Fibroblast of skin of left quadriceps (primary cell): ENCODE measurements at places on chromosomes 3 and 15.

GRCh38 chr3:23888617-23889228 lies 28.1 kb downstream of the NKIRAS1 start:
- DNase-seq, result no peak

DNA sequence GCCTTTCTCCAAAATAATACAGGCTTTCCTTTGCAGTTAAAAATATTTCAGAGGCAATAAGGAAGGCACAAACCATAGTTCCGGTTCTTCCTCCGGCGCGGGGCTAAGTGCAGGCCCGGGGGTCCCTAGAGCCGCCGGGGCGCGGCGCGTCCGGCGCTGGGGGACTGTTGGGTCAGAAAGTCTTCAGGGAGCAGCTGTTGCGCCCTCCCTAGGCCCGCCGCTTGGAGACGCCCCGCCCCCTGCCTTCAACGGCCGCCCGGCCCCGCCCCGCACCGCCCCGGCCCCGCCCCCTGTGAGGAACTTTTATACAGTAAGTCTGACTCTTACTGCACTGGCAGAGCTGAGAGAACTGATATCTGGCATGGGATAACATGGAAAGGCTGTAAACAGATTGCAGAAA lies 283.1 kb upstream of the ARL6 start:
- no peak for DNase-seq

DNA sequence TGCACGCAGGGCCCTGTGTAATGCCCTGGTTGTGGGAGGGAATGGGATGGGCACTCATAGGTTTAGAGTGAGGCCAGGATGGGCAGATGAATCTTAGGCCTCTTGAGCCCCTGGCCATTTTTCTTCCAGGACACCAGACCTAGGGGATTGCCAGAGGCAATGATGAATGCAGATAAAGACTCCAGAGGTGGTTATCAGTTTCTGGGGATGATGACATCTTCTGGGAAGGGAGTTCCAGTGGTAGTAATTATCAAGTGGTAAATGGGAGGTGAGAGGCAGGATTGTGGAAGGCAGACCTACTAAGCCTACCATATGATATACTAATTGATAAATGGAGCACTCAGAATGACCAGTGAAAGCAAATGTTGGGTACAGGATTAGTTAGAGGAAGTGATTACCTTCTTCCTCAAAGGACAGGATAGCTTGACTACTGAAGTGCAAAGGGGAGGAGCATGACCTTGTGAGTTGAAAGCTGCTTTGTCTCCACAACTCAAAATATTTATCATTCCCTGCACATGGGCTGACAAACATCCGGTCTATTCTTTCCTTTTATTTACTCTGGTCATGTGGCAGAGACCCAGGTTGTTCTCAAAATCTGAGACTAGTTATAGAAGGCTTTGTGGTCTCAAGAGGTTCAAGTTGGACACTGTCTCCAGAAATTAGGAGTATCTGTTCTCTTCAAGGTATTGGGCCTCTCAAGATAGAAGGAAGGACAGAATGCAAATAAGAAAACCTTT lies 10.2 kb upstream of the MAPK6 start:
- DNase-seq, result no peak

DNA sequence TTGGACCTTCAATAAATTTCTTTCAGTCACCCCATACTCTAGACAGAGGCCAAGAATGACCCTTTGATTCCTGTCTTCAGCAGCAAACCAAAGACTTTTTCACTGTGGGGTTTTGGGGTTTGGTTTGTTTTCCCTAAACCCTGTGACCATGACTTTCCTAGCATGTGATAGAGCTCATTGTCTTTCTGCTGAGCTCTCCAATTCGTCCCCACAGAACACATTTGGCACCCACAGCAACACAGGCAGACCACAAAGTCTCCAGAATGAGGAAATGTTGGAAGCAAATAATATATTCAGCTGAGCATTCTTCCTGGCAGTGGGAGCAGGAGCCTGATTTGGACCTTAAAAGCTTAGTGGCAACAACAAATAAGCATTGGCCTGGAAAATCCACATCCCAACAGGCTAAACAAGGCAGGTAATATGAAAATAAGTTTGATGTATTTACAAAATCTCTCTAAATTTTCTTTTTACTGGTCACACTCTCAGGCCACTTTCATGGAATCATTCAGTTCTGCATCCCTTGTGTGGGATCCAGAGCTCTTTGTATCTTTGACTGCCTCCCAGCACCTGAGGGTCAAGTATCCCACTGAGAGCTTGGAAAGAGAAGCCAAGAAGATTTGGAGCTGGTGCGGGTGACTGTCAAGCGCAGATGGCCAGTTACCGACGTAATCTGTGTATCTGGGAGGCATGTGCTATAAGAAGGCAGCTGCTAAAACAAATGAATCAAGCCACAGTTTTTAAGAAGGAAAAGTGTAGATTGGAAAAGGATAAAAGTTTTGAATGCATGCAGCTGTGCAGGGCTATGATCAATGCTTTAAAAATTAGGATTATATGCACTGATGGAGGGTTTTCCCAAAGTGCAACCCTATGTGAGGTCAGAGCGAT lies 36.5 kb upstream of the CPB1 start:
- DNase-seq, result no peak

GRCh38 chr3:140170612-140171011 lies 235.6 kb downstream of the CLSTN2 start:
- no peak for DNase-seq

DNA sequence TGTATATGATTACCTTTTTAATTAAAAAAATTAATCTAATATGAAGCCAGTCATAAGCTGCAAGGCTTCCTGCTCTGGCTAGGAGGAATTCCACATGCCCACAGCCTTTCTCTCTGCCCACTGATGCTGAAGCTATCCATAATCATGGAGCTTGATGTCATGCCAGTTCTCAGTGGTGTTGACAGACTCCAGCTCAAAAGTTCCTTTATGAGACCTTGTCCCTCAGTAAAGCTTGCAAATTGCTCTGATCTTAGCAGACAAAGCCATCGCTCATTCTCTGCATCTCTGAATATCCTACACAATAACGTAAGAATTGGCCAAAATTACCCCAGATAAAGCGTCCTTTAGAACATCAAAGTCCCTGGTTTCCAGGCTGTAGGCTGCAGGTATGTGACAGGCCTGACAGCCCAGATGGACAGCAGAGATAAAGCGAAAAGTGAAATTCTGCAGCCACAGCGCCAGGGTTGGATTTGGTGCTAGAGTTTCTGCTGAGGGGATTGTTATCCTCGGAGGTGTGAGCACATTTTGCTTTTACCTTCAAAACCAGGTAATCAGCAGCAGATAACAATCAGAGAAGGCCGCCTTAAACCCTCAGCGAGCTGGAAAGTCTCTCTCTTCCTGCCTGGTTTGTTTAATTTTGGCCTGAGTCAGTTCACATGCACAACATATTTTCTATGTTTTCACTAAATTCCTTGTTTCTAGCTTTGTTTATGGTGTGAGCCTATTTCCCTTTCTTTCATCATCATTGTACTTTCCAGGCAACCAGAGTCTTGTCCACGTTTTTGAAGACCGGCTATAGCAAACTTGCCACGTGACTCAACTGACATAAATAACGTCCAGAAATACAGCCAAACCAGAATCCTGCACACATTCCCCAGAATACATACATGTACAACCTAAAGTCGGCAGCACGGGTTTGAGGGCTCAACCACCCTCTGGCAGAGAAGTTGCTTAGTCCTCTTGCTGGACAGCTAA lies 36.6 kb upstream of the ALDH1A3 start:
- peak; percentile 69 for DNase-seq

DNA sequence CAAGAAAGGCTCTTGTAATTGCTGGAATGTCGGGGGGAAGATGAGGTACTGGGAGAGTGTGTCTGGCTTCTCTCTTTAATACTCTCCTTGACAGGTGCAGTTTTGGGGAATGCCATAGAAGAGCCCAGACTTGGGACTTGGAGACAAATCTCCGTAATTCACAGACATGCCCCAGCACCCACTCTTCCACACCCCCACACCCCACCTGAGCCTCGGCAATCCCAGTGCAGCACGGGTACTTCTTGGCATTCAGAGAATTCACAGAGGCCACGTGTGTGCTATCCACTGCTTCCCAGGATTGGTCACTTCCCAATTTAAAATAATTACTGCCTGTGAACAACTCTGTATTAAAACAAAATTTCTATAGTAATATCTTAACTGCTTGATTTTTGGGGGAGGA lies 43.9 kb downstream of the TRIM71 start:
- DNase-seq, result no peak

DNA sequence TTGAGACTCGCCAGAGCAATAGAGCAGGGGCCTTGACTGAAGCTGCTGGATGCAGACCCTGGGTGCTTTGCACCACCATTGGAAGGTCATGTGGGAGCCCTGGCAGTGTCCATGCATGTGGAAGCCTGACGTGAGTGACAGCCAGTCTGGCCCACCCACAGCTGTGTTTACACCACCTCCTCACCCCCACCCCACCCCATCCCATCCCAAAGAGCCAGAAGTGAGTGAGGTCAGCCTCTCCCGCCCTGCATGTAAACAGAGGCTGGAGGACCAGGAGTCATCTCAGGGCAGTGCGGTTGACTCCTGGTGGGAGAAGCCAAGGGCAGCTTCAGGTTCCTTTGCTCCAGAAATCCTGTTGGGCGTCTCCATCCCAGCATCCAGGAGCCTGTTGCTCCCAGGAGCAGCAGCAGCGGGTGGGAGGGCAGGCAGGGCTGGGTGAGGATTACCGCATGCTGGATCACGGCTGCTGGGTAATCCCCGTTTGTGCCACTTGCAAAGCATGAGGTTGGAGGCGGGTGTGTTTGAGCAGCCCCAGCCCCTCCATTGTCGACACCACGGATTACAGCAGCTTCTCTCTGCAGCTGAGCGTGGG lies 44.6 kb downstream of the CORO2B start:
- no peak for DNase-seq

DNA sequence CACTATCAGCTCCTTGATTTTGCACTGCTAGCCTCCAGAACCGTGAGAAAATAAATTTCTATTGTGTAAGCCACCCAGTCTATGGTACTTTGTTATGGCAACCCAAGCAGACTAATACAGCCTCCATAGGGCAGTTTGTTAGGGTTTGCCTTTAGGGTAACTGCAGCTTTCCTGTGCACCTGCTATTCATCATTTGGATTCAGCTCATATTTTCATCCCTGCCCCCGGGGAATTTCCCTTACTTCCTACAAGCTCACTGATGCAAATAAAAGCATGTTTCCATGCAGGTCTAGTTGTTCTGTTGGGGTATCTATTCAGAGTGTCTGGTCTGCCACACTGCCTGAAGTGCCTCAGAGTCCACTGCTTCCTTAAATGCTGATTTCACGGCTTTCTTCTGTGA lies 48.6 kb upstream of the ATOSA start:
- DNase-seq, result no peak
